Stimulated activated CD4-positive, alpha-beta T cell treated with anti-CD3 and anti-CD28 coated beads, TNF-alpha, amount 100 ng/mL, for 48 hours (primary cell): ENCODE measurements at places on chromosomes 5 and 9.

- DNase-seq: no peak
Measured at GRCh38 chr5:33049842-33050241, 338.7 kb downstream of the NPR3 start.

GRCh38 chr9:23644326-23644725 lies 181.7 kb downstream of the ELAVL2 start:
- DNase-seq: no peak

GRCh38 chr9:125262294-125262991 lies 817 bp downstream of the GAPVD1 start:
- no peak for DNase-seq

DNA sequence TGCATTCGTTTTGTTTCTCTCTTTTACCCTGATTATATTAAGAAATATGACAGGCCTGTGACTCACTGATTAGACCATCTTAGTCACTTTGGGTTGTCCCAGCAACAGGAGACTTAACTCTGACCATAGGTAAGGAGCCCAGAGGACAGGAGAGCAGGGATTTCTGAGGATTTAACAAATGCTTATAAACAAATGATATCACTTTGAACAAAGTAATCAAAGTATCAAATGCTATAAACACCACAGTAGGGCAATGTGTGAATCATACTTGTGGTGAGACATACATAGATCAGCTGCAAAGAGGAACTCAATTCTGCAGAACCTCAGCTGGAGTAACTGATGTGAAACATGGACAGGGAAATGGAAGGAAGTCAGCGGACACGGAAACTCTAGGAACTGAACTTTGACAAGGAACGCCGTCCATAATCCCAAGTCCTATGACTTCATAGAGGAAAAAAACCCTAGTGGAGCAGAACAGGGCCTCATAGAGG lies 190.6 kb upstream of the MSX2 start:
- DNase-seq: no peak

- no peak for DNase-seq
Measured at GRCh38 chr5:12669326-12669725, 765.1 kb upstream of the CTNND2 start.

- DNase-seq: no peak
Measured at GRCh38 chr5:134227259-134227658, 1.4 kb upstream of the PPP2CA start.

- DNase-seq: no peak
Measured at GRCh38 chr9:81613002-81613812, 76.1 kb downstream of the TLE1 start.

DNA sequence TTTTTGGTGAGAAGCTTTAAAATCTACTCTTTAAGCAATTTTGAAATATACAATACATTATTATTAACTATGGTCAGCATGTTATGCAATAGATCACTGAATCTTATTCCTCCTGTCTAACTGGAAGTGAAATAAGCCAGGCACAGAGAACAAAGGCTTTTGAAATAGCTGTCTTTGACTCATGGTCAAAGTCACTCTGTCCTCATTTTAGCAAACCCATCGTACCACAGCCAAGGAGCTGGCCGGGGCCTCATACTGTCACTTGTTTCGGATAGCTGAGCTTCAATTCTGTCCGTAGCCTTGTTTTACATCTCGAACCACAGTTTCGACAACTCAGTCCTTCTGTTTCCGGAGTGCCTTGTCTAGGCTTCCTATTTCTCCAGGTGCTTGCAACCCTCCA lies 19.2 kb downstream of the ADCY2 start:
- DNase-seq: no peak

GRCh38 chr5:76532052-76532451 lies 91.2 kb downstream of the F2RL2 start:
- DNase-seq: no peak

- no peak for DNase-seq
Measured at GRCh38 chr9:134825025-134825424, 55.6 kb upstream of the FCN2 start.

GRCh38 chr9:74645007-74645639 lies 148.0 kb downstream of the RORB start:
- no peak for DNase-seq

DNA sequence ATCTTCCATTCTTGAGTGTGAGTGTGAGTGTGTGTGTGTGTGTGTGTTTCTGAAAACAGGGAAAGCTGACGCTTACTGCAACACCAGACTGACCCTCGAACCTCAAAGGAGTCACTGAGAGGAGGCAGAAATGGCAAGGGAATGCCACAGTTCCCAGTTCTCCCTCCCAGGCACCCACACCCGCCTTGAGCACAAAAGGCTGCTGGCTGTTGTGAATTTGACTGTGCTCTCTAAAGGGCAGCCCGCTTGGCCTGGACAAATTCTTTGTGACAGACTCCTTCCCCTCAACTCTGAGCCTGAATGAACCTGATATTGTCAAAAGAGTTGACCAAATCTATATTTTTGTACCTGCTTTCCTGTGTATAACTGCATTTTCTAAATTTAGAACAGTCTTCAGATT lies 245.7 kb upstream of the IRX2 start:
- DNase-seq: no peak

DNA sequence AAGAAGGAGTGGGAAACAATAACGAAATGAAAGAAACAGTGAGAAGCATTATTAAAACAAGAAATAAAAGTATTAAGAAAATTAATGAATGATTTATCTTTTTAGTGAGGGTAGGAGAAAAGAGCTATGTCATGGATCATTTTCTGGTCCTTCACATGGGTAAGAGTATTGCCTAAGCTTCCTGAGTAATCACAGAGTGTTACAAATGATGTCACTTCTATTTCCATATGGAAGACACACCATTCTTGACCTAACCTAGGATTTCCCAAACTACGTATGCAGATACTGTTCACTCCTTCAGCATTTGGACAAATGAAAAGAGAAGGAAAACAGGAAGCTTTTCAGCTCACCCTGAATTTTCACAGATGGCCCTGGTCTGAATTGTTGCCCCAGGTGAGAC lies 3.3 kb upstream of the TSLP start:
- no peak for DNase-seq

- DNase-seq: no peak
Measured at GRCh38 chr9:108186642-108187395, 669.0 kb downstream of the ACTL7B start.

DNA sequence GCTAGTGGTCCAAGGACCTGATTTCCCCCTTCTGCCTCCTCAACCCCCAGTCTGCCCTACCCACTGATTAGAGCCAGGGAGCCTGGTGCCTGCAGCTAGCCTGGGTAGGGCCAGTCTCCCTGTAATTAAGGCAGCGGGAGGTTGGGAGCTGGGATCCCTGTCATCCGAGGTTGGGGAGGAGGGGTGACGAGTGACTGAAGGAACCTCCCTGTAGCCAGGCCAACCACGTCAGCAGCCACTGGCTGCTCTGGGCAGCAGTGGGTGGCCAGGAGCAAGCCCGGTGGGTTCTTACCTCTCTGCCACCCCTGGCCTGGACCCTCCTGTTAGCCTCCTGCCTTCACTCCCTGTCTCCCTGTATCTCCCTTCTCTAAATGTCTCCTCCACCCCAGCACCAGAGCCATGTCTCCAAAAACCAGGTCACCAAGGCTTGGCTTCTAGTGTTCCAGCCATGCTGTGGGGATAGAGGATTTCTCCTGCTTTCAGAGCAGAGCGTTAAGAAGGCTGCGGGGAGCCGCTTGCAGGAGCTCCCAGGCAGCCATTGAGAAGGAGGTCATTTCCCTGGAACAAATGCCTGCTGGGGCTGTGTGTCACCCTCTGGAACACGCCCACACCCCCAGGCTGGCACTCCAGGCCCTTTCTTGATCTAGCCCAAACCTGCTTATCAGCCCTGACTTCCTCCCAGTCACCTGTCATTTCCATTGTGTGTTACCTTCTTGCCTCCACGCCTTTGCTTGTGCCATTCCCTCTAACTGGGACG lies 65.0 kb upstream of the GGTA1 start:
- DNase-seq: no peak

DNA sequence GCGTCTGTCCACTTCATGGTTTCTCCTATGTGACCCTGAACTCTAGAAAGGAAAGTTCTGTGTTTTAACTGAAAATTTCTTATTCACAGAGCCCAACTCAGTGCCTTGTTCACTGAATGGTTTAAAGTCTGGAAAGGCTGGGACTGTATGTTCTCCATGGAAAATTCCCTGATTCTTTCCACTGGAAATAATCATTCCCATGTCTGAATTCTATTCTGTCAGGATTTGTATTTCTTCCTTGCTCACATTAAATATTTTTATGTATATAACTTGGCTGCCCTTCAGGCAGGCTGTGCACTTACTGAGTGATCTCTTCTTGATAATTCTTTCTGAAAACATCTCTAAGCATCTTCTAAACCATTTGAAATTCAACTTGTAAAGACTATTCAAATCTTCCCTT lies 1126.9 kb upstream of the DMAC1 start:
- no peak for DNase-seq
